ENCODE measurements at places on chromosomes 12 and 14.

DNA sequence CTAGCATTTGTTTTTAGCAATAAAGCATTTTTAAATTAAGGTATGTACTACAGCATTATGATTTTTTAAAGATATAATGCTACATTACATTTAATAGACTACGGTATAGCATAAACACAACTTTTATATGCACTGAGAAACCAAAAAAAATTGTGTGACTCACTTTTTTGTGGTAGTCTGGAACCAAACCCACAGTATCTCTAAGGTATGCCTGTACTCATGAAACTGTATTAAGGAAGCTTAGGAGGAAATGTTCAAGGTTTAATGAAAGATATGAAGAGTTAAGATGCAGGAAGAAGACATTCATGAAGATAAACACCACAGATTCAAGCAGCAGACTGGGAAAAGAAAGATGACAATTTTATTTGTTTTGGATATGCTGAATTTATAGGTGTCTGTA lies 51.7 kb downstream of the PPP1R12A start:
- no peak for DNase-seq

DNA sequence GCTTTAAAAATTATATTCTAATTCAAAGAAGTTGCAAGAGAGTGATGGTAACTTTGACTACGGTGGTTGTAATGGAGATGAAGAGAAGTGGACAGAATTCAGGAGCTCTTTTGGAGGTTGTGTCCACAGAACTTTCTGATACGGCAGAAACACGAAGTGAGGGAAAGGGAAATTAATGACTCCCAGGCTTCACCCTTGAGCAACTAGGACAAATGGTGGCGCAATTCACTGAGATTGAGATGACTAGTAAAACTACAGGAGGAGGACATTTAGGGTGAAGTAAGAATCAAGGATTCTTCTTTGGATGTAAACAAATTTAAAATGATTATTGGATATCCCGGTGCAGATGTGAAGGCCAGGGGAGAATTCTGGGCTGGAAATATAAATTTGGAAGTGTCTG lies 212.6 kb downstream of the PTPRO start:
- no peak for DNase-seq

GRCh38 chr14:75566321-75566720 lies 12.1 kb upstream of the FLVCR2 start:
- peak; percentile 38 for DNase-seq

- DNase-seq: no peak
Measured at GRCh38 chr12:3604286-3604685, 113.3 kb downstream of the PRMT8 start.

- DNase-seq: no peak
Measured at GRCh38 chr14:68653804-68654203, 139.1 kb downstream of the ZFP36L1 start.

DNA sequence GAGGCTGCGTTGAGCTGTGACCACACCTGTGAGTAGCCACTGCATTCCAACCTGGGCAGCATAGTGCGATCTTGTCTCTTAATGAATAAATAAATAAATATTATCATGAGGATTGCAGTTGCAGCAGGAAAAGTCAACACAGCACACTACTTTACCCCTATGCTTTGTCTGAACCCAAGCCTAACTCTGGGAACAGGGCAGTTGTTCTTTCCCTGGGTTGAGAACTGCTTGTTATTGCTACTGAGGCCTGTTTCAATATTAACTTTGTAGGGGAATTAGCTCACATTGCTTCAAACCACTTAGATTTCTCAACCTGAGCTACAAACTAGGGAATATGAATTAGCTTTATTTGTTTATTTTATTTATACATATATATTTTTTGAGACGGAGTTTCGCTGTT lies 102.5 kb downstream of the SCN8A start:
- DNase-seq: no peak

GRCh38 chr14:50955373-50956043 lies 11.2 kb upstream of the PYGL start:
- no peak for DNase-seq

GRCh38 chr14:23319746-23320583 lies 1.3 kb upstream of the PABPN1 start:
- DNase-seq: no peak

DNA sequence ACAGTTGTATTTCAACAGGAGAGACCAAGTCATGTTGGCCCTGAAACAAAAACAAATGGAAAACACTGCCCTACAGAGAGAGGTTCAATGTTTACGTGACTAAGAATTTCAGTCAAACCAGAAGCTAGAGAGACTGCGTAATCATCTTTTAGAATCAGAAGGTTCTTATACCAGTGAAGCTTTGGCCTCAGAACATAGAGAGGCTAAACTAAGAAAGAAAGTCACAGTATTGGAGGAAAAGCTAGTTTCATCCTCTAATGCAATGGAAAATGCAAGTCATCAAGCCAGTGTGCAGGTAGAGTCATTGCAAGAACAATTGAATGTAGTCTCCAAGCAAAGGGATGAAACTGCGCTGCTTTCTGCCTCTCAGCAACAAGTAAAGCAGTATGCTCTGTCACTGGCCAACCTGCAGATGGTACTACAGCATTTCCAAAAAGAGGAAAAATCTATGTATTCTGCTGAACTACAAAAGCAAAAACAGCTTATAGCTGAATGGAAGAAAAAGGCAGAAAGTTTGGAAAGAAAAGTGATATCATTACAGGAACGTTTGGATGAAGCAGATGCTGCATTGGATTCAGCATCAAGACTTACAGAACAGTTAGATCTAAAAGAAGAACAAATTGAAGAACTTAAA lies 32.5 kb upstream of the NUAK1 start:
- no peak for DNase-seq

DNA sequence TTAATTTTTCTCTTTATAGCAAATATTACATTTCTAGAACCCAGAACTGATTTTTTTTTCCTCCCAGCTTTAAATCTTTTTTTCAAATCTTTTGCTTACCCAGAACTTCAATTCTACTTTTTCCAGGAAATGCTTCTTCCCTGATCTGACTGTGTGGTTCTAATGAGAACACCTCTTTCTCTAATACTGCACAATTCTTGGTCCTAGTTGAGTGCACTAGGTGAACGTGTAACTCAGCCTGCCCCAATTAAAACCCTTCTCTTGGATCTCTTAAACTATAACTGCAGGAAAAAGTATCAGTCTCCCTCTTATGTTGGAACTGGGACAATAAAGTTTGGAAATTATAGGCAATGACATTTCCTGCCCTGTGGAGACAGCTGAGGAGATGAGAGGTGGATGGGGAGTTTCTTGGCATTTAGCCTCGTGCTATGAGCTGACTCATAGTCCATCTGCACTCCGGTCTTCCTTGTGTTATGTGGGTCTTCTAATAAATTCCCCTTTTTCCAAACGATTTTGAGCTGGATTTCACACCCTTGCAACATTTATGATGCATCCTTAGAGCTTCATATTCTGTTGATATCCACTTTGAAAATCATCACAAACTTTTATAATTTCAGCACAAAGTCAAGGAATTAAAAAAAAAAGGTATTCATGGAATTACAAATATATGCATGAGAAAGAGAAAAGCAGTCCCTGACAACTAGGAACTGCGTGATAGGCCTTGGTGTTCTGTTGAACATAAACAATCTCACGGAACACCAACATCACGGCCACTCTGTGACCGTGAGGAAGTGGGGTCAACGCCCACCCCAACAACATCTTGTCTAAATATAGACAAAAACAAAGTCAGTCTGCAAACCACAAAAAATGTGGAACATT lies 52.4 kb downstream of the BRMS1L start:
- DNase-seq: no peak

DNA sequence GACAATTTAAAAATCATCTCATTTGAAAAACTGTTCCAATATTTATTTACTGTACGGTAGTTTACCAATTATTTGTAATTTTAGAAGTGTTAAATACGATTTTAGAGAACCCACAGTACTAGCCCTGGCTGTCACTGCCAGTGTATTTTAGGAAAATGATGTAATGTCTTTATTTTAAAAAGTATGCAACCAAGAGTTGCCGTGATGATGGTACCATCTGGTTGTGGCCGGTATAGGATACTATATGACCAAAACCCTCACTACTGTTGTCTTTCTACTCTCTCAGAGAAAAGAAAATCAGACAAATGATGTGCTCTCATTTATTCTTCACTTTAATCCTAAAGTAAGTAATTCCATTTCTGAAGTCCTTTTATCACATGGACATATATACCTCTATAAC lies 395.0 kb downstream of the FOXG1 start:
- DNase-seq: no peak

- no peak for DNase-seq
Measured at GRCh38 chr12:93460902-93461301, 6.4 kb upstream of the MRPL42 start.

- DNase-seq: no peak
Measured at GRCh38 chr12:116614194-116614915, 55.2 kb downstream of the MAP1LC3B2 start.

DNA sequence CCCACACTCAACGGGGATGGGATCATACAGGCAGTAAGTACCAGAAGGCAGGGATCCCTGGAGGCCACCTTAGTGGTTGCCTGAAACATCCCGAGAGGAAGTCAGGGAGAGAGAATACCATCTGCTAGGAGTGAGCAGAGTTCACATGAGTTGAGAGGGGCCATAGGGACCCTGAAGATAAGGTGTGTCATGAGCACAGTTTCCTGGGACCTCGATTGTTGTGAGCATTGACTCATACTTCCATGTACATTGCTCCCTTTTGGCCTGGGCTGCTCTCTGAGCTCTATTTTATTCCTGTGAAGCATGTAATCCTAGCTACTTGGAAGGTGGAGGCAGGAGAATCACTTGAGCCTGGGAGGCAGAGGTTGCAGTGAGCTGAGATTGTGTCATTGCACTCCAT lies 120.5 kb downstream of the TBC1D30 start:
- DNase-seq: no peak

GRCh38 chr14:76672123-76672522 lies 89.1 kb upstream of the VASH1 start:
- DNase-seq: no peak

- DNase-seq: no peak
Measured at GRCh38 chr14:59332727-59333126, 132.5 kb downstream of the GPR135 start.

DNA sequence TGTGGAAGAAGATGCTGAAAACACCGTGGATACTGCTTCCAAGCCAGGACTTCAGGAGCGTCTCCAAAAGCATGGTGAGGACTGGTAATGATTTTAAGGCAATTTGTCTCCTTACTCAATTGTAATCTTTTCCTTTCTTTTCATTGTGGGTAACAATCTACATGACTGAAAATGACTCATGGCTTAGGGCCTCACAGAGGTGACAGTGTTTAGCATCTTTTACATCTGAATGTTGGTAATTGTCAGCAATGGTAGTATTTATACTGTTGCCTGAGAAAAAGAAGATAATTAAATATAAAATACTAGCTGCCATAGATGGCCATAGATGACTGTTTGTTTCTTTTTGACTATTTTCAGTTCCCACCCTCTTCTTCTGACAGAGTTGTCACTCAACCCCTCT lies 31.6 kb downstream of the TULP3 start:
- DNase-seq: no peak

DNA sequence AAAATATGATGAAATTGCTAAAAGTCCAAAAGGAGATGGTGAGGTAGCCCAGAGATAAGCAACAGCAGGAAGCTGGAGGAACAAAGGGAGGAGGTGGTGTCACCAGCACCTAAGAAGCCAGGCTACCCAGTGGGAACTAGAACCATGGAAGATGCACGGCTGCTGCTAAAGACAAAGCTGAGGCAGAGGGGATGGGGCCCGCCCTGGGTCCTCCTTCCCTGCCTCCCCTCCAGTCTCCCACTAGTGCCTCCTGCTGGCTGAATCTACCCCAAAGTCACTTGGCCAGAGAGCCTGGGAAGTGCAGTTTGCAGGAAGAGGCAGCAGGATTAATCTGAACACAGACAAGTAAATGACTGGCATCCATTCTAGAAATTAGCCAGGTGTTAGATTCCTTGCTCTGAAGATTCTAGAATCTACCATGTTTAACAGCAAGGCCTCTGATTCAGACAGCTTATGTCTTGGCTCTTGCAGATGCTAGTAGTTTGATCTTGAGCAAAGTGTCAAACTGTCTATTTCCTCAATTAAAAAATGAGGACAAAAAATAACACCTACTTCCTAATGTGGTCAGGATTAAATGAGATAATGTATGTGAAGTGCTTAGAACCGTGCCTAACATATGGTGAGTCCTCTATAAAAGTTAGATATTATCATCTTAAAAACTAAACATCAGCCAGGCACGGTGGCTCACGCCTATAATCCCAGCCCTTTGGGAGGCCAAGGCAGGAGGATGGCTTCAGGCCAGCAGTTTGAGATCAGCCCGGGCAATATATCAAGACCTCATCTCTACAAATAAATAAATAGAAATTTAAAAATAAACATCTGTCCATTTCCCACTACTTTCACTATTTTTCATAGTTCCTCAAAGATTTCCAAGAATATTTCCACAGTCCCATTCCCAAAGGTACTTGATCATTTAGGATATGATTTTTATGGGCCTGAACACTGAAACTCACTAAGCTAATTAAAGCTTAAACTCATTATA lies 5.8 kb upstream of the LRP10 start:
- DNase-seq: no peak

DNA sequence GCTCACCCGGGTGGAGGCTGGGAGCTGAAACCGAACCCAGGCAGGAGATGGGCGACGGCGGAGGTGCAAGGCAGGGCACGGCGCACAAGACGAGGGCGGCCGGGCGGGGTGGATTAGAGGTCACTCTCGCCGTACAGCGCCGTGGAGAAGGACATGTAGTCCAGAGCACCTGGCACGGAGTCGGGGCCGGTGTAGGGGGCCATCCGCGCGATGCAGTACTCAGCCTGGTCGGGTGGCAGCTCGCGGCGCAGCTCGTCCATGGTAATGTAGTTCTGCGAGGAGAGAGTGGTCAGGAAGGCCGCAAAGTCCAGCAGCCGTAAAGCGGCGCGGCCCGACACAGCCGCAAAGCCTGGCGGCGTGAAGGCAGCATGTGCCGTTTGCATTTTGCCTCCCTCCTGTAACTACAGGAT lies 81.9 kb upstream of the ZFP36L1 start:
- no peak for DNase-seq

GRCh38 chr12:124434951-124435805 lies 132.2 kb downstream of the NCOR2 start:
- DNase-seq: no peak

DNA sequence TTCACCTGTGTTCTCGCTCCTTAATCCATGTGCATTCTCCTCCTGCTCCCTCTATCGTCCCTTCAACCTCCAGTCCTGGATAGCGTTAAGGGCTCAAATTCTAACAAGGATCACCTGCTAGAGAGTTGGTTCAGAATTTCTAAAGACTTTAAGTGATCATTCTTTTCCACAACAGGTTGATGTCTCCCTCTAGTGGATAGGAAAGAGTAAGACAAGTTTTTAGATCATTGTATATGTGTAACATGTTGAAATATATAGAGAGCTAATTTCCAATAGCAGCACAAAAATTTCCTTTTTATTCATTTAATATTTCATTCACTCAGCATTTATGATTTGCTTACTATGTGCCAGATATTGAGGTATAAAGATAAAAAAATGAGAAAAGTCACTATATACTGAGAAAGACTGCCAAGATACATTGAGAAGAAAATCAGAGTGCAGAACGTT lies 9.3 kb upstream of the ESR2 start:
- DNase-seq: no peak

All from activated CD4-positive, CD25-positive, alpha-beta regulatory T cell (primary cell).